Activated CD4-positive, alpha-beta T cell treated with anti-CD3 and anti-CD28 coated beads for 48 hours (primary cell): ENCODE measurements at places on chromosomes 4 and X.

DNA sequence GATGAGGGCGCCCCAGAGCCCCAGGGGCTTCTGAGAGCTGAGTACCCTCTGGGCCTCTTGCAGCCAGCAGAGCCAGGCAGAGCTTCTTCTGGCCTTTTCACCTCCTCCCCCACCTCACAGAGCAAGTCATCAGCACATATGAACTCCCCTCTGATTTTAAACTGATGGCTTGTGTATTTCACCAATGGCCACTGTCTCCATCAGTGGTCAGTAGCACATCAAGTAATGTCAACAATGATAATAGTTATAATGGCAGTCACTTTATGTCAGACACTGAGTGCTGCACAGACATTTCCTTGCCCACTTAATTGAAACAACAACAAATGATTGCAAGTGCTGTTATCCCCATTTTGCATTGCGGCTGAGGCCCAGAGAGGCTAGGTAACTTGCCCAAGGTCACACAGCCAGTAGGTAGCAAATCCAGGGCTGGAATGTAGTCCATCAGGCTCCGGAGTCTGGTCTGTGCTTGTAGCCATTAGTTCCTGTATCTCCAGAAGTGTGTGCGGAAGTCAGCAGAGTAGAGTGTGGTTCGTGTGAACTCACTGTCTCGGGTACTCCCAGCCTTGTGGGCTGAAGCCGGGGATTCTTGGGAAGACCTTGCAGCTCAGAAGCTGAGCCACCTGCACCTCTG, 3.0 kb downstream of the ATP2B3 start:
- no peak for DNase-seq

DNA sequence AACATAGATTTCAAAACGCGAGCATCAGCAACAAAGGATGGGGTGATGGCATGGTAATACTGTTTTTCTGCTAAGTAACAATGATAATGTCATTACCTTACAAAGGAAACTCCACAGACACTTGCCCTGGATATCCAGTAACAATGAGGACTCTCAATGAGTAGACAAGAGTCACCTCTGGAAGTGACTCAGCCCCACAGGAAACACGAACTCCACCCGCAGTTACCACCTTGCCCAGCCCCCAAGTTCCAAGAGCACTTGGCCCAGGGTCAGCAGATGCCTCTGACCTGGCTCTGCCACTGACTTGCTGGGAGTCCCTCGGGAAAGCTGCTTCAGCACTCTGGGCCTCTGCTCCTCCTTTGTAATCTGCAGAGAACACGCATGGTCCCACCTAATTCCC, 110.3 kb upstream of the MAP3K15 start:
- peak; percentile 59 for DNase-seq

DNA sequence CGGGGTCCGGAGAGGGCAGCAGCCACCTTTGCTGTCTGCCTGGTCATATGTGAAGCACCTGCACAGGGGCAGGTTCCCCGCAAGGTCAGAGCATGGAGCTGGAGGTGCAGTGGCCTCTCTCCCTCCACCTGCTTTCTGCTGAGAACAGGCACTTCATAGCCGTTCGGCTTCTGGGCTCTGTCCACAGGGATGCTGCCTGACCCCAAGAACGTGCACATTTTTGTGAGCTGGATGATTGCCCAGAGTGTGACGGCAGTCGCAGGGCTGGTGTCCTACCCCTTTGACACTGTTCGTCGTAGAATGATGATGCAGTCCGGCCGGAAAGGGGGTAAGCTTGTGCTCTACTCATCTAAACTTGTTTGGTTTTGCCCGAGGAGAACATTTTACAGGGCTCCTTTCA, 2.5 kb downstream of the SLC25A4 start:
- DNase-seq, result no peak

GRCh38 chr4:57078685-57079521, 31.3 kb downstream of the IGFBP7 start:
- DNase-seq, result no peak

- DNase-seq, result no peak
These were observed 2024.0 kb downstream of the PCDH7 start for GRCh38 chr4:32744211-32744610.

GRCh38 chr4:141352909-141353525, 132.3 kb downstream of the ZNF330 start:
- no peak for DNase-seq

DNA sequence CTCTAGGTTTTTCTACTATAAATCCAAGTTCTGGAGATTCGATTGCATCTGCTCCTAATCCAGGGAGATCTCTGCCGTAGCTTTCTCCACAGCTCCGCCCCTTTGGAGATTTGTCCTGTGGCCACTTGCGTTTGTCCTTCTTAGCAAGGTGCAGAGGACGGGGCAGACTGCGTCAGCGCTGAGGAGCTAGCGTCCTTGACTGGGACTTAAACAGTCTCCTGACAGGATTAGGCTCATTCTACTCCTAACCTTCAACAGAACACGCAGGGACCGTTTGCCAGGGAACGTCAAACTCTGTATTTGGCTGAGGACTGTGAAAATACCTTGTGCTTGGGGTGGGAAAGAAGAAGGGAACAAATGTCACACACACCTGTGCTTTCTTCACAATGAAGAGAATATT, 38.6 kb downstream of the SORBS2 start:
- no peak for DNase-seq

GRCh38 chr4:138090150-138090917, 151.8 kb downstream of the SLC7A11 start:
- DNase-seq, result peak; percentile 35

- DNase-seq, result peak; percentile 94
These were observed at the start of gene PGK1 for GRCh38 chrX:78103623-78104446. Gene PGK1, plus strand, starts transcription at chrX:78104248. Its CDS starts 93 bp downstream, at chrX:78104341.

- peak; percentile 65 for DNase-seq
These were observed 42.2 kb downstream of the SH2D1A start for GRCh38 chrX:124388562-124388961.

DNA sequence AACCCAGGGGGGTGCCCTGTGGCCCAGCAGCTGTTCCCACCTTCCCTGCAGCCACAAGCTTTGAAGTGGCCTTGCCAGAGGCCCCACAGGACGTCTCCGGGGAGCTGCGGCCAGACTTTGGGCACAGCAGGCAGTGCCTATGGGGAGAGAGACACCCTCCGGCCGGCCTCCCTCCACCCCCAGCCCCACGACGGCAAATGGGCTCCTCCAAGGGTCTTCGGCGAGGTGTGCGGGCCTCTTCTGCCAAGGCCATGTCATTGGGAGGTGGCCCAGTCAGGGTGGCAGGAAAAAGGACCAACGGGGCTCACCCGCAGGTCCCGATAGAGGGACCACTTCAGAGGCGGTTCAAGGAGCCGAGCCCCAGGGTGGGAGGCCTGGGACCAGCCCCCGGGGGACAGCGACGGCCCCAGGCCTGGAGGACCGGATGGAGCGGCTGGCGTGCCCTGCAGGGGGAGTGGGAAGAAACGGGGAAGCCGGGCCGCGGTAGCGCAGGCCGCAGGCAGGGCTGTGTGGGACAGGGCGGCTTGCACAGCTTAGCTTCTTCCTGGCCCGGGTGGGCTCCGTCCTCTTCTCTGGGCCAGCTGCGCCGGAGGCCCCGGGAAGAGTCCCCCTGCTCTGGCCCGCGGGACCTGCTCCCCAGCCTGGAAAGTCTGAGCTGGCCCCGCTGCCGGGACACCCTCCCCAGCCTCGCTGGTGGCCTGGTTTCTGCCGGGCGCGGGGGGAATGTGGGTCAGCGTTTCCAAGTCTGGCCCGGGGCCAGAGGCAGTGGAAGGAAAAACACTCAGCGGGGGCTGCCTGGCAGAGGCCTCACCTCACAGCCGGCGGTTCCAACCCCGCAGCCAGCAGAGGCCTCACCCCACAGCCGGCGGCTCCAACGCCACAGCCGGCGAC, 21.9 kb upstream of the SPON2 start:
- DNase-seq, result peak; percentile 2

GRCh38 chr4:29467044-29467717, 1253.0 kb upstream of the PCDH7 start:
- no peak for DNase-seq

DNA sequence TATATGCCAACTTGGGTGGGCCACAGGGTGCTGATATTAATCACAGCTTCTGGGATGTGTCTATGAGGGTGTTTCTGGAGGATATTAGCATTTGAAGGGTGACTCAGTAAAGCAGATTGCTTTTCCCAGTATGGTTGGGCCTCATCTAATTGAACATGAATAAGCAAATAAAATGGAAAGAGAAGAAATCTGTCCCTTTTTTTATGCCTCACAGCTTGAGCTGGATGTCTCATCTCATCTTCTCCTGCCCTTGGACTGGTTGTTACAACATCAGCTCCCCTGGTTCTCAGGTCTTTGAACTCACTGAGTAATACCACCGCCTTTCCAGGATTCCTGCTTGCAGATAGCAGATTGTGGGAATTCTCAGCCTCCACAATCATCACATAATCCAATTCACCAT, 1149.2 kb downstream of the PCDH18 start:
- DNase-seq, result no peak

- no peak for DNase-seq
These were observed 35.5 kb upstream of the GPC3 start for GRCh38 chrX:134020910-134021309.

DNA sequence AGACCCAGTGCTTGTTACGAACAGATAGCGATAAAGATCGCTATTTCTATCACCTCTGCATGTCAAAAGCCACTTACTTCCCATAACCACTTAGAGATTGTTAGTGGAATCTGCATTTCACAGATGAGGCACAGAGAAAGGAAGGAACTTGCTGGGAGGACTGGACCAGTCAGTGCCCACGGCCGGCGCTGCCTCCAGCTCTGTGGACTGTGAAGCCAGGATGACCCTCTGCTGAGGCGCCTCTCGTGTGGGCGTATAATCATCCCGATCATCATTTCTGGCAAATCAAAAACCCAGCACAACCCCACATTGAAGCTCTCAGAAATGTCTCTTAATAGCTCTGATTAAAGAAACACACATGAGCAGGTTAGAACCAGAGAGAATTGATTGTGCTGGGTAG, 61.5 kb upstream of the ADRA2C start:
- DNase-seq, result no peak

GRCh38 chr4:78629991-78630541, 78.5 kb downstream of the ANXA3 start:
- DNase-seq, result no peak

DNA sequence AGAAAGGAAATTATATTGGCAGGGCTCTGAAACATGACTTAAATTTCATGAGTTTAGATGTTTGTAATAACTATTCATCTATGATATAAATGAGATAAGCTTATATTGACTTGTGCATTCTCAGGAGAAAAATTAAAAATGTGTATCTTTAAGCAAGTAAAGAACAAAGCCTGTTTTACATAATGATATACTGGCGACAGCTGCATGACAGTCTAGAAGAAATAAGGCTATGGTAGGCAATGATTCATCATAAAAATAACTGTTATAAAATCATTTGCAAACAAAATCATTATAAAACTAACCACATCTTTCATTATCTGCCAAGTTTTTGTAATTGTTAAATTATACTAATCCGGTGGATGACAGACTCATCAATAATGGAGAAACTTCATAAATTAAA, 188.1 kb downstream of the ADAM29 start:
- no peak for DNase-seq

DNA sequence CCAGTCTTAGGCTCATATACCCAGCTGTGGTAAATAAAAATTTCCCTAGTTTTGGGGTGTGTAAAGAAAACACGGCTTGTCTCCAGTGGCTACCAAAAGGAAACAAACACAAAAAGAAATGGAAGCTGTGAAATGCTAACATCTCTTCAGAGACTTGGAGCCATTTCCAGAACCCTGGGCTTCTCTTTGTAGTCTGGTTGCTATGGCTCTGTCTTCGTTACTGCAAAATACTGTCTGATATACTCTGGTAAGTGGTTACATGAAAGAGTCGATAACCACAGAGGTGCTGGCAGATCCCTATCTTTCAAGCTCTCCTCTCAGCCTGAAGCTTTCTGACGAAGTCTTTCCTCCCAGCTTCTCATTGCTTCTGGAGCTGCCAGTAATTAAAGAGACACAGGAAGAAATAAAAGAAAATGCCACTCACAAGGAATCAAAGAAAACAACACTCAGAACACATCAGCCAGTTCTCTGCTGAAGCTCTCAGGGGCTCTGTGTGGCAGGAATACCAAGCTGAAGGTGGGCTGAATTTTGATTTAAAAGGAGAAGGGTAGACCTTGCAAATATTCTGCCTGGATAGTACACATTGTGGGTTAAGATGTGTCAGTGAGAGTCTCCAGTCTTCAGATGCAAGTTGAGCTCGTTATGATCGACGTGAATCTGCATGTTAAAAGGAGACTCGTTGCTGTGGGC, 107.6 kb upstream of the FAM9C start:
- DNase-seq, result peak; percentile 15

- DNase-seq, result no peak
These were observed 13.8 kb downstream of the ATP10D start for GRCh38 chr4:47498899-47499298.

- no peak for DNase-seq
These were observed 278.6 kb upstream of the KLF3 start for GRCh38 chr4:38385093-38386004.

DNA sequence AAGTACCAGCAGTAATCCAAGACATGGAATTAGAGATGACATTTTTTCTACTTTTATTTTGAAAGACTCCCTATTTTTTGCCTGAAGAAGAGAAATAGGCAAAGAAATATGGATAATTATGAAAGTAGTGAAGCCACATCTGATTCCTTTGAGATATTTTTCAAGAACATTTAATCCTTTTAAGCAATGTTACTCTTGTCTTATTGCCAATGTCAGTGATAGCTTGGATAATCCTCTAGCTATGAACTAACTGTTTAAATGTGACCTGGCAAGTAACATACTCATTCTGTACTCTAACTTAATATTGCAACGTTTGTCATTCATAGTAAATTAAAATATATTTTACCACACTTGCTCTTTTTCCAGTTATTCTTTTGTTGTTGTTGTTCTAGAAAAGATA, 181.3 kb downstream of the VEGFC start:
- no peak for DNase-seq

- DNase-seq, result no peak
These were observed 170.1 kb downstream of the AFAP1 start for GRCh38 chr4:7769396-7770223.

DNA sequence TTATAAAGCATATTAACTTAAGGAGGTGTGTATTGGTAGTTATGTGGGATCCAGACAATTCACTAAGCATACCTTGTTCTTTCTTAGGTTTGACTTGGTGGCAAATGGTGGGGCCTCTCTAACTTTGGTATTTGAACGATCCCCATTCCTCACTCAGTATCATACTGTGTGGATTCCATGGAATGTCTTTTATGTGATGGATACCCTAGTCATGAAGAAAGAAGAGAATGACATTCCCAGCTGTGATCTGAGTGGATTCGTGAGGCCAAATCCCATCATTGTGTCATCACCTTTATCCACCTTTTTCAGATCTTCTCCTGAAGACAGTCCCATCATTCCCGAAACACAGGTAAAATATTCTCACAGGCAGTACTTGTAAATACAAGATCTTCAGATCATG, 186.4 kb downstream of the DCTD start:
- no peak for DNase-seq

GRCh38 chrX:122835886-122836285, 348.2 kb upstream of the GRIA3 start:
- no peak for DNase-seq

DNA sequence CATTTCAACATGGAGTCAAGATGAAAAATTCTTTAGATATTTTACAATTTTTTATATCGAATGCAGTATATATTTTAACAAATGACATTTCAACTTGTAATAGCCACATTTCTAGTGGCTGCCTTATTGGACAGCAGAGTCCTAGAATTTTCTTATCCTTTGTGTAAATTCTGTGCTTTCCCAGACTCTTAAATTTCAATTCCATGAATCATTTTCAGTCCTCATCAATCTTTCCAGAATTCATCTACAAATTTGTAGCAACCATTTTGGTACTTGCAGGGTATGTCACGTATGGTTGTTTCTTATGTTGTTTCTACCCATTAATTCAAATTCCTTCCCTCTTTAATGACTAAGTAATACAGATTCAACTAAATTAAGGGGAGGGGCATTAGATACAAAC, 2.7 kb downstream of the PAICS start:
- no peak for DNase-seq

GRCh38 chrX:12149670-12150407, 11.6 kb downstream of the FRMPD4 start:
- no peak for DNase-seq
